CD4-positive, alpha-beta memory T cell (primary cell): ENCODE measurements at places on chromosomes 5 and 9.

DNA sequence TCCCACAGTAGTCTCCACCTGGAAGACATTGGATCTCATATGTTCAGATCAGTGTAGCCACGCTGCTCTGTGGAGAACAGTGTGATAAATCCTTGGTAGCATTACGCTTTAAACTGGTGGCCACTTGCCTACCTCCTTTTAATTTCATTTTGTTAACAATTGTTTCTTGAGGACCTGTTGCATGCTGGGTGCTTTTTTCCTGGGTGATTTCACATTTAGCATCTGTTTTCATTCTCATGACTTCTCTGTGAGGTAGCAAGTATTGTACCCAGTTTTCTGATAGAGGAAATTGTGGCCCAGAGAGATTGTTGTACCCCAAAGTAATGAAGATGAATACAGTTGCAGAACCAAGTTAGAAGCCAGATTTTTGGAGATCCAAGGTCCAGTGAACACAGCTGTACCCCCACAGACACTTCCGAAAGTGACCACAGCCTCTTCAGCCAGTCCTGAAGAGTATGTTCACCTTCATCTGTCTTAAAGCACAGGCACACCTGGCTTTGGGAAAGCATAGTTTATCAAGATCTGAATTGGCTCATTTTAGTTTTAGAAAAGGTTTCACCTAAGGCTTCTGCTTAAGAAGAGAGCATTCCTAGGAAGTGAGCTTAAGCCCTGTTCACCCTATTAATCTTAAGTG lies 75.2 kb downstream of the F2RL2 start:
- DNase-seq, result no peak

DNA sequence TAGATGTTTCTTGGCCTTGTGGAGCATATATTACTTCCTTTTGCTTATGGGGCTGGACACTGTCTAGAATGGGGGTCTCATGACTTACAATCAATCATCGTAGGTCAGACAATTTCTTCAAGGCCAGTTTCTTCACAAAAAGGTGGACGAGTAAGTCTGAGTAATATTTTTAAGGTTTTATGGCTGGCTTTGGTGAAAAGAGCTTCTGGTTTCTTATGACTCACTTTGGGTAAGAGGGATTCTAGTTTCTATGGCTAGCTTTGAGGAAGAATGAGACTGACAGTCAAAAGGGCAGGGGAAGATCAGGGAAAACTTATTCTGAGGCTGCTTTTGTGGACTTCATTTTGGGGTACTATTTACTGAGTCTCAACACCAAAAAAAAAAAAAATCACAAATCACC lies 2067.2 kb upstream of the C9orf72 start:
- no peak for DNase-seq

DNA sequence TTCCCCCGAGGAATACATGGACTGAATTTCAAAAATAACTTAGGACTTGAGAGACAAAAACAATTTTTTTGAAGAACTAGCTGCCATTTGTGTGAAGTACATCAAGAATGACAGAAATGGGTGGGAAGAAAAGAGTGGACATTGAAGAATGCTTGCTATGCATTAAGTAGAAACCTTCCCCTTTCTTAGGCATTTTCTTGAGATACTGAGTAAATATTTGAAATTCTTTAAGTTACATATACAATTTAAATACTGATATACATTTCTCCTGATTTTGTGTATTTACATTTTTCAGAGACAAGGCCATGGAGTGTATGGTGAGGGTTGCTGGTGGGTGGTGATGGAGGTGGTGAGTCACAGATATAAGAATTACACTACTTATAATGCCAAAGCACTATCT lies 319.3 kb upstream of the ADAMTSL1 start:
- no peak for DNase-seq

- no peak for DNase-seq
These were observed at the start of gene TENT4A for GRCh38 chr5:6713274-6714225. Gene TENT4A (plus strand): TSS chr5:6713432. CDS start chr5:6713984, 552 bp downstream.

GRCh38 chr5:179307013-179307800 lies 38.1 kb downstream of the ADAMTS2 start:
- no peak for DNase-seq

- DNase-seq, result no peak
These were observed 41.2 kb upstream of the CTSL start for GRCh38 chr9:87684627-87685219.

- DNase-seq, result no peak
These were observed 17.9 kb upstream of the KIF2A start for GRCh38 chr5:62288118-62288517.

DNA sequence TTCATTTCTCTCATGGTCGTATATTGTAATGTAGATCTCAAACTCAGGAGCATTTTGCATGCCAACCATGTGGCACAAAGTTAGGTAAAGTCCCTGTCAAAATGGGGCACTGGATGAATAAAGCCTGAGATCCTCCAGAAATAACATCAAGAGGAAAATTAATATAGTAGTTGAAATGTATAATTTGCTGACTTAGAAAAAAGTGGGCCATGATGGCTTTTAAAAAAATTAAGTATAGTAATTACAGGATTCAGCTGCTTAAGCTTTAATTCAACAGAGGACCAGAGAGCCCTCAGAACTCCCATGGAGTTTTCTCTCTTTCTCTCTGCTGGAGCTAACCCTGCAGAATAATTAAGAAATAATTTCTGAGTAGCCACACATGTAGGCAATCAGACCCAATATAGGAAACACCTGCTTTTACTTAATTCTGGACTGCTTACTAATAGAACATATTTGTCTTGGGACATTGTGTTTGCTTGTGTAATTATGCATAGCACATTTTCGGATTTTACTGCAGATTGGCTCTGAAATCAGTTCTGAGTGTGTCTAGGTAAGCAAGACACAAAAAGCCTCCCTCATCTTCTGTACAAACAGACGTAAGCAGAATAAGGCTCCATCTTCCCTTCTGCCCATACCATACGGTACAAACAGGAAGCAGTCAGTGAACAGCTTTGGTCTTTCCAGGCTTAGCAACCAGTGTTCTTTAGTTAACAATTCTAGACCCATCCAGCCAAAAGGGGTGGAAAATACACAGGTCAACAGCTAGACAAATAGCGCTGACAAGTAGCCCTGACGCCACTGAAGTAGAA lies 26.5 kb upstream of the PCSK1 start:
- no peak for DNase-seq

DNA sequence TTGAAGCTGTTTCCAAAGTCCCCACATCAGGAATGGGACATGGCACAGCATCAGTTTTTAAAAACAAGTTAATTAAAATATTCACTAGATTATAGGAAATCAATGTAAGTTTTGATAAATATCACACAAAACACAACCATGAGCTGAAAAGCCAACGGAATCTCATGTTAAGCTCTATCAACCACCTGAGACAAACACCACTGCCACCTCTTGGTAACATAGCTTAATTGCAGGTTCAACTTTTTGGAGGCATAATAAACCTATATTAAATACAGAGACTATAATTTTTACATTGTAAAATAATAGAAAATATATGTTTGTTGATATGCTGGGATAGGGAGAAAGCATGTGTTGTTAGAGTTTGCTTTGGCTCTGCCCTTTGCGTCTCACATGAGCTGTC lies 126.1 kb downstream of the SV2C start:
- DNase-seq, result no peak

DNA sequence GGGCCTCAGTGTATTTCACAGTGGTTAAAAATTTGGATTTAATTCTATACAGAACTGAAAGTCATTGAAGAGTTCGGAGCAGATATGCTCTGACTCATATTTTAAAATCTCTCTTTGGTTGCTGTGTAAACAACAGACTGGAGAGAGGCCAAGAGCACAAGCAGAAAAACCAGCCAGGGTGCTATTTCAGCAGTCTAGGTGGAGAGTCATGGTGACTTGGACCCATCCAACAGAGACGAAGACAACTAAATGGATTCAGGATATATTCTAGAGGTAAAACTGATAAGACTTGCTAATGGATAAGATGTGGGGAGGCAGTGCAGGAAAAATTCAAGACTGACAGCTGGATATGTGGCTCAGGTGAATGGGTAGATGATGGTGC lies 168.9 kb downstream of the MAPKAP1 start:
- DNase-seq, result no peak

DNA sequence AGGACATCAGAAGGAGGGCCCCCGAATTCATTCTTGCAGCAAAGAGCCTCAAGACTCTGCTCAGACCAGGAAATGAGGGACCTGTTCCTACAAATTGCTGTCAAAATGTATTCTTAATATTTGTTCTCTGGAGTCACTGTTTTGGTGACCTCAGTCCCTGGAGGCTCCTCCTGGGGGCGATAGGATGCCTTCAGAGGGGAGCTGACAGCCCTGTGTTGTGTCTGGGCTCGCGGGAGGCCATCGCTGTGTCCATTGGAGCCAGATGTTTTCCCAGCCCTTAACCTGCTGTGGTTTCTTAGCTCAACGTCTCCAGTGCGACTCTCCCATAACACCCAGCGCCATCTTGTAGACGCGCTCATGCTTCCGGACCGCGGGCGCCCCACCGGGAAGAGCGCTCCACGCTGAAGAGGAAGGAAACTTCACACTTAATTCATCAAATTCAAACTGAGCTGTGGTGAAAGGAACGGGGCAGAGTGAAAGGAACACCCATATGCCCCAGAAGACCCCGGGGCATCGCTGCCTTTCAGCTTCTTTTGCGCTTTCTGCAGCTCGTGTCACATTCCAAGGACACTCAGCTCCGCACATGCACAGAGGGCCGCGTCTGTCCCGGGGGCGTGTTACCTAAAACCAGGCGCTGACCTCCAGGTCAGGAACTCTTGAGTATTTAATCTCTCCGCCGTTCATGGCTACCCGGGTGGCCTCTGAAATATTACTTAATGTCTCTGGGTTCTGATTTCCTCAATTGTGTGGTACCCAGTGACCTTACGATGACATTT lies 112.3 kb upstream of the GDNF start:
- no peak for DNase-seq

GRCh38 chr9:14863402-14863801 lies 46.8 kb downstream of the FREM1 start:
- no peak for DNase-seq

- no peak for DNase-seq
These were observed 125.1 kb downstream of the GDNF start for GRCh38 chr5:37714756-37715155.

DNA sequence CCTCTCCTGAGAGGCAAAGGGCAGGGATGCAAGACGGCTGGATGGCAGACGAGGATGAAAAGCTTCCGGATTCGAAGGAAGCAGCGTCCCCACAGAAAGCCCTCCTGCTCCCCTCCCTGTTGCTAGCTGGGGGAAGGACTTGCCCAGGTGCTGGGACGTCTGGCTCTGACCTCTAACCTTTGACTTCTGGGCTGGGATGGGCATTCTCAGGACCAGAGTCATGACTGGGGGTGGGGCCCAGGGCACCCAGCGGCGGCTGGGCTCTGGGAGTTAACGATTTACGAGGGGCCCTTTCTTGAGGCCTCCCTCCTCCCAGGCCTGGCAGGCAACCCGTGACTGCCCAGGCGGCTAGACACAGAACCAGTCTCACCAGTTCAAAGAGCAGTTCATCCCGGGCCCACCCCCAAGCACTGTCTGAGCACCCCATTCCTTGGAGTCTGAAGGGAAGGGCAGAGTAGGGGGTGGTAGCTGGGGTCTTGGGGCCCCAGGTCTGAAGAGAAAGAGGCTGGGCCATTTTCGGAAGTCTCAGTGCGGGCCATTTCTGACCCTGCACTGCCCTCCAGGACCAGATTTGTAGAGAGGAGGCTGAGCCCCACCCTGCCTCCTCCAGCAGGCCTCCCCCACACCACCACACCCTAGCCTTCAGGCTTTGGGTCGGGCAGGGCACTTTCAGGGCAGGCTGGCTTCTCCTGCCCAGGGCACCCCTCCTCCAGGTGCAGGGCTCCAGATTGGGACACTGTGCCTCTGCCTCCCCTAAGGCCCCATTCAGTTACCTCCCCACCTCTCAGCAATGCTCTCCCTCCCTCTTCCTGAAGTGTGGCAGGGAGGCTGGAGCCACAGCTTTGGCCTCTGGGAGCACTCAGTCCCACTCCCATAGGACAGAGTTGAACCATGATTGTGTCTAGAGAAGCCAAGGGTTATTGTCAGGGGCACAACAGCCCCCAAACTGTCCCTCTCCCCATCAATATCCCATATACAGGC lies 5.0 kb upstream of the CXXC5 start:
- DNase-seq, result no peak

DNA sequence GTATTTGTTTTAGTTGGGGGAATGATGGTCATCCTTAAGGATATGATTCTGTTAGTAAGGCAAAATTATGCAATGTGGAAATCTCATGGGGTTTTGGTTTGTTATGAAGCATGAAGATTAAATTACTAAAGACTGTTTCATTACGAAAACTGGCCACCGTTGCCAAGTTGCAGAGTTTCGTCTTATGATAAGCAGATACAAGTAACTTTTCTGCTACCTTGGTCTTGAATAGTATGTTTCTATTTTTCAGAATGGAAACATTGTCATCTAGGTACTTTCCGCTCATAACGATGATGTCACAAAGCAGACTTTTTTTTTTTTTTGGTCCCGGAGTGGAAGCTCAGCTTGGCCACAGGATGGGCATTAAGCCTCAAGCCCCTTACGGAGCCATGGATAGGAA lies 4.2 kb downstream of the CCNI2 start:
- peak; percentile 31 for DNase-seq

GRCh38 chr5:159854916-159855315 lies 61.4 kb upstream of the ADRA1B start:
- no peak for DNase-seq

GRCh38 chr9:137352511-137353222 lies 50.6 kb upstream of the NRARP start:
- no peak for DNase-seq

DNA sequence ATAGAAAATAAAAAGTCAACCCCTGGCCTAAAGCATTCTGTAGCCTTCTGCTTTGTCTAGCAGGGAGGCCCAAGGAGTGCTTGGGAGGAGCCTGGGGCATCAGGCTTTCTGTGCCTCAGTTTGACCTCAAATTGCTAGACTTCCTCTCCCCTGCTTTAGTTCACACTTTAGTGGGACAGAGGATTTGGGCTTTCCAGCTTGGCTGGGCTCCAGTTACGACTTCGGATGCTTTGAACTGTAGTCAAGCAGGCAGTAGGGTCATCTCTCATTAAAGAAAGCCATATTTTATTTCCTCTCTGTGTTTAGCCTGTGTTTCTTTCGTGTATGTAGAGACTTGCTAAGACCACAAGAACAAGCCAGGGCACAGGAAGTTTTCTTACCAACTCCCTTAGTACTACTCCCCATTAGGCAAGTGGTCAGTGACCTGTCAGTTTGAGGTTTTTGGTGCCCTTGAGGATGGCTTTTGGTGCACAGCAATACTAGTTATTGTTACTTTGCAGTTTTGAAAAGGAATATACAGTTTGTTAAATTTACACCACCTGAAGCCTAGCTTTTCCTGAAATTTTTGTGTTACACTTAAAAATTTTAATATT lies 334.7 kb downstream of the NDUFS4 start:
- no peak for DNase-seq

- no peak for DNase-seq
These were observed 74.7 kb downstream of the PTPRD start for GRCh38 chr9:10538073-10538472.

GRCh38 chr5:33692980-33693379 lies 198.8 kb downstream of the ADAMTS12 start:
- DNase-seq, result no peak

- peak; percentile 32 for DNase-seq
These were observed 52.0 kb downstream of the ITGA2 start for GRCh38 chr5:53041071-53041692.

DNA sequence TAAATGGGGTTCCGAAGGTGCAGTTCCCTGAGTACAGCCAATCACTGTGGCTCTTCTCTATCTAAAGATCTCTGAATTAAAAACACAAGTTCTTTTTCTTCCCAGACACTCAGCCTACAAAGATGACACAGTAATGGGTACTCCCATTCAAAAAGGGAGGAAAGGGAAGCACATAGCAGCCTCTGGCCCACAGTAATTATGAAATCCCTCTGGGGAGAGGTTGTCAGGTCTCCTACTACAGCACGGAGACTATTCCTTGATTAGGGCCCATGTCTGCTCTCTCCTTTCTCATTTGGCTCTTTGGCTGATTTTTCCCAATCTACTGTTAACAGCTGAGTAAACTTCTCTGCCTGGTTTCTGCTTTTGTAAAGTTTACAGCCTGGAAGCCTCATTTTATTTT lies 62.0 kb upstream of the RANBP3L start:
- DNase-seq, result no peak
